ENCODE measurements at places on chromosomes 7 and 10.

GRCh38 chr7:112946350-112946749 is 140.3 kb downstream of the GPR85 start:
- DNase-seq = no peak

- DNase-seq = no peak
Observed at GRCh38 chr10:99656199-99657064, 2.9 kb upstream of the ENTPD7 start.

DNA sequence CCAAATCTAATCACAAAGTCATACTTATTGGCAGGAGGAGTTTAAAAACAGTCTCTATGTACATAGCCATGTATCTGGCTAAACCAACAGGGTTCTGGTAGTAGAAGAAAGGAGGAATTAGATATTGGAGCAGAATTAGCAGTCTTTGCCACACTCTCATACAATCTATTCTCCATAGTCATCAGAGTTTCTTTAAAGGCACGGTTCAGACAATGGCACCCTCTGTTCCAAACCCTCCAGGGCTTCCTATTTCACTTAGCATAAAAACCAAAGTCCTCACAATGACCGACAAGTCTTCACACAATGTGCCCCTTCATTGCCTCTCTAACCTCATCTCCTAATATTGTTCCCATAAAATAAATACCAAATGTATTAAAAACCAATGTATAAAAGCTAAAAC is 12.7 kb downstream of the ZNF438 start:
- no peak for DNase-seq

GRCh38 chr7:87380905-87381304 is 35.4 kb downstream of the CROT start:
- no peak for DNase-seq

- DNase-seq = no peak
Observed at GRCh38 chr7:70436790-70437350, 695.1 kb upstream of the GALNT17 start.

GRCh38 chr10:62473241-62473640 is 99.1 kb downstream of the ZNF365 start:
- DNase-seq = no peak

- no peak for DNase-seq
Observed at GRCh38 chr7:93719546-93719945, 145.0 kb upstream of the CALCR start.

- DNase-seq = no peak
Observed at GRCh38 chr7:50164559-50165170, 71.6 kb upstream of the ZPBP start.

DNA sequence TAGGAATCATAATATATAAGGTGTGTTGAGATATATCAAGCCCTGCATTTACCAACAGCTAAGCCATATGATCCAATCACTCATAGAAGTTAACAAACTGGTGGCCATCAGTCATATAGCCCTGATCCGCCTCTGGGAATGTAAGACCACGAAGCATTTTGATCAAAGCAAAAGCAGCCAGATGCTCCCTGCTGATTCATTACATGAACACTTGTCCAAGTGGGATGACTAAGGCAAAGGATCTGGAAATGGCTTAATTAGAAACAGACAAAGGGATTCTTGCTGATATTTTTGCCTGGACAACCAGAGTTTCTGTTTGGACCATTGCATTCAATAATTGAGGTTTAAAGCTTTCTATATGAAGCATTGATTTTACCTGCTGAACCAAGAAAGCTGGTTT is 535.5 kb downstream of the GPAM start:
- DNase-seq = no peak

GRCh38 chr7:4245135-4245865 is 436.8 kb upstream of the FOXK1 start:
- DNase-seq = no peak

- no peak for DNase-seq
Observed at GRCh38 chr7:155469-155900, 36.9 kb upstream of the FAM20C start.

DNA sequence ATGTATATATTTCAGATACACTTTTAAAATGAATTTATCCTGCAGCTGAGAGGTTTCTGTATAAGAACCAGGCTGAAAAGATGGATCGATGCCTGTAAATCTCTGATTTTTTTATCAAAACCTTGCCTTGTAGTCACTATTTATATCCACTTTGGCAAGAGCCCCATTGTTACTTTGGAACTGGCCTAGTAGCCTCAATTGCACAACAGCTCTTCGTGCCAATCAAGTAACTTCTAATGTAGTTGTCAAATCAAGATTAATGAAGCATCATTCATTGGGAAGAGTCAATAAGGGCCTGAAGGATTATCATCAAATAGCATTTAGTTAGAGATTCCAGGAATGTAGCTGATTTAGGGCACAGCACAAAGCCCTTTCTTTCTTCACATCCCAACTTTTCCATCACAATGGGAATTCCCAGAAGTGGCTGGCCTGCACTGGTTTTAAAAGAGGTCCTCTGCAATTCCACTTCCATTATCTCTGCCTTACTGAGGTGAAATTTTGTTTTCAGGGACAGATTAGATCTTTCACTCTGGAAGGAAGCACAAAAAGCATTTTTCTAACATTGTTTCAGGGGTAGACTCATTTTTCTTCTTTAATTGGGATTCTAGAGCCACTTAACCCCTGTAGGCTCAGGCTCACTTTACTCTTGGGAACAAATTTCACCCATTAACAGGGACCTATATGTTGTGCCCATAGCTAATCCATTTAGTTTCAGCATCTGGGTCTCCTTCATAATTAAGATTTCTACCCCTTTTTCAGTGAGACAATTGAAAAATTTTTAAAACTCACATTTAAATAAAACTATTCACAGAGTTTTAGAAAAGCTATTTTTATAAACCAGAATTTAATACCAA is 97.8 kb downstream of the CALCR start:
- DNase-seq = no peak

DNA sequence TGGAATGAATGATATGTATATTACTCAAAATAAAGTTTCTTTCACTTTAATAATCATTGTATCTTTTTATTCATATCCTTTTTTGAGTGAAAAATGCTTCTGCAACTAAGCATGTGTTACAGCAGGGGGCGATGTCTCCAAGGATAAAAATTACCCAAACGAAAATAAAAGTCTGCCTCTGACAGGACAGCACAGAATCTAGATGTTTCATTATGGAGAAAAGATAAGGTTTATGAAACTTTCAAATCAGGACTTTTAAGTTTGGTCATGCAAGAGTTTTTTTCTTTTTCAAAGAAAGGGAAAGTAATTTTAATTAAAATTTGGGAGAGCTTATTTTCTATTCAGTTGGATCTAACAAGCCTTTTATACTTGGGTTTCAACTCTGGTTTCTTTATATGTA is 48.4 kb downstream of the TES start:
- DNase-seq = no peak

DNA sequence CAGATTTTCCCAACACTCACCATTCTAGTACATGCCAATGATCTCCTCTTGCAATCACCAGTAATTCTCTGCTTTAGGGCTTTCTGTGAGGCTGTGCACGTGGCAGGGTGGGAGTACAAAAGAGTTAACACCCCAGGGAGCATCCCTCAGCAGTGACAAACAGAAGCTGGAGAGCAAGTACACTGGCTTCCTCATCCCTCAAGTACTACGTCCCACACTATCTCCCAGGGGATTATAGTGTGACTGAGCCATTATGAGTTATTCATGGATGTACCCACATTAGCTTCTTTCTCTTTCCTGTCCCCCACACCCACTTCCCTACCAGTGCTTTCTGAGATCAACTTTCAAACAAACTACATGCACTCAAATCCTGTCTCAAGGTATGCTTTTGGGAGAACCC is 1216.5 kb upstream of the AUTS2 start:
- DNase-seq = no peak

- no peak for DNase-seq
Observed at GRCh38 chr7:116211913-116212596, 1.7 kb downstream of the TES start.

GRCh38 chr7:149783386-149784250 is 10.2 kb upstream of the ZNF467 start:
- no peak for DNase-seq

- DNase-seq = no peak
Observed at GRCh38 chr10:48811917-48812316, 127.2 kb downstream of the WDFY4 start.

GRCh38 chr10:14519785-14520184 is 189.1 kb upstream of the FRMD4A start:
- no peak for DNase-seq

DNA sequence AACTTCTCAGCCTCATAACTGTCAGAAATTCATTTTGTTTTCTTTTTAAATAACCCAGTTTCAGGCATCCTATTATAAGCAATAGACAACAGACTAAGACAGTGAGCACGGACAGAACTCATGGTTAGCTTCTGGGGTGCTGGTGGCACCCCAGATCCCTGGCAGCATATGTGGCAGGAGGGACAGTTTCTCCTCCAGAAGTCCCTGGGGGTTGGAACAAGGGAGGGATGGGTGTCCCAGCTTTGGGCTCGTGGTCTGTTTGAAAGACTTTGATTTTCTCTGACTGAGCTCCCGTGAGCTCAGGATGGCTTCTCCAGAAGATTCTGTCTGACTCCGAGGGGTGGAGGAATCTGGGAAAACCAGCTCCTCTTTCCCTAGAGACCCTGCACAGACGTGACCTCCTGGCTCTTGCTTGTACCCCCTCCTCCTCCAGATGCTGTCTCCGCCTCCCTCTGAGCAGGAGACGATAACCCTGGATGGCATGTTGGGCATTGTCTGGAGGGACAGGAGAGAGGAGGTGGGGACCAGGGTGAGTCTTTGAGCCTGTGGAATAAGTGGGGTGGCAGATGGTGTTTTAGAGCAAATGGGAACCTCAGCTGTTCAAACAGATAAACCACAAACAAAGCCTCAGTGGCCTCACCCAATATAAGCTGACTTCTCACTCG is 421.1 kb downstream of the GLRX3 start:
- no peak for DNase-seq

DNA sequence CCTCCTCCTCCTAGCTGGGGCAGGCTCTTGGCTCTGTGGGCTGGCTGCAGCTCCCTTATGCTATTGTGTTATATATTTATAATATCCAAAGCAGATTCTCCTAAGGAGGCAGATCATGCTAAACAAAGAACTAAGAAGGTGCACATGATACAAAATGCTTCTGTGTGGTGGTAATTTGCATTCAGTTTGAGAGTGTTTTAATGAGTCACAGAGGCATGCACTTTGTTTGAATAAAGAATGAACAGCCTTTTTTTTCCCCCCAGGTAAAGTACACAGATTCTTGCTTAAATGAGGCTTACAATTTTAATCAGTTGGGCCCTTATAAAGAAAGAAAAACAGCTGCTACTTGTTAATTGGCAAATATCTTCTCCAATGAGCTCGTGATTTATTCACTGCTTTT is 95.0 kb downstream of the FANK1 start:
- no peak for DNase-seq

GRCh38 chr10:123991611-123992570 is 100.3 kb upstream of the CPXM2 start:
- no peak for DNase-seq

GRCh38 chr7:54543051-54543488 is 895 bp downstream of the VSTM2A start:
- no peak for DNase-seq

GRCh38 chr7:134692344-134692705 is 45.7 kb downstream of the BPGM start:
- no peak for DNase-seq

GRCh38 chr7:37930226-37930948 is 9.9 kb downstream of the EPDR1 start:
- no peak for DNase-seq

- DNase-seq = no peak
Observed at GRCh38 chr7:115477193-115477651, 553.3 kb downstream of the TFEC start.

GRCh38 chr7:128701062-128701785 is 29.1 kb downstream of the GARIN1A start:
- DNase-seq = no peak

GRCh38 chr10:6232225-6232807 is 29.6 kb downstream of the PFKFB3 start:
- DNase-seq = no peak

DNA sequence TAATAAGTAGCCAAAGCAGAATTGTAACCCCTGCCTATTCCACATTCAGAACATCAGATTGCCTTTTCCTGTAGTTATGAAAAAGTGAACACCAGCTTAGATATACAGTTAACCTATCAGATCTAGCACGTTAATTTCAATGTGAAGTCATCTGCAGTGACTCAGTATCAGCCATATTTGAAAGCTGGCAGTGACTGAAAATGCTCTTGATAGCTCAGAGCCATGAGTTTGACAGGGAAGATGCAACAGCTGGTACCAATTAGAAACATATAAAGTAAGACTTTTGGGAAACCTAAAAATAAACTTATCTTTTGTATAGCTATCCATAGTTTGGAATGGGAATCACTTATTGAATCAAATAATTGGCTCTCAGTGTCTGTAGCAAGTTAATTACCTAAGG is 284.1 kb upstream of the NPSR1 start:
- no peak for DNase-seq

GRCh38 chr7:157037635-157038034 is 27.2 kb upstream of the MNX1 start:
- no peak for DNase-seq

- DNase-seq = no peak
Observed at GRCh38 chr7:74400420-74401136, 53.1 kb upstream of the GTF2IRD1 start.

- DNase-seq = no peak
Observed at GRCh38 chr10:31871266-31872065, 57.2 kb downstream of the ARHGAP12 start.

DNA sequence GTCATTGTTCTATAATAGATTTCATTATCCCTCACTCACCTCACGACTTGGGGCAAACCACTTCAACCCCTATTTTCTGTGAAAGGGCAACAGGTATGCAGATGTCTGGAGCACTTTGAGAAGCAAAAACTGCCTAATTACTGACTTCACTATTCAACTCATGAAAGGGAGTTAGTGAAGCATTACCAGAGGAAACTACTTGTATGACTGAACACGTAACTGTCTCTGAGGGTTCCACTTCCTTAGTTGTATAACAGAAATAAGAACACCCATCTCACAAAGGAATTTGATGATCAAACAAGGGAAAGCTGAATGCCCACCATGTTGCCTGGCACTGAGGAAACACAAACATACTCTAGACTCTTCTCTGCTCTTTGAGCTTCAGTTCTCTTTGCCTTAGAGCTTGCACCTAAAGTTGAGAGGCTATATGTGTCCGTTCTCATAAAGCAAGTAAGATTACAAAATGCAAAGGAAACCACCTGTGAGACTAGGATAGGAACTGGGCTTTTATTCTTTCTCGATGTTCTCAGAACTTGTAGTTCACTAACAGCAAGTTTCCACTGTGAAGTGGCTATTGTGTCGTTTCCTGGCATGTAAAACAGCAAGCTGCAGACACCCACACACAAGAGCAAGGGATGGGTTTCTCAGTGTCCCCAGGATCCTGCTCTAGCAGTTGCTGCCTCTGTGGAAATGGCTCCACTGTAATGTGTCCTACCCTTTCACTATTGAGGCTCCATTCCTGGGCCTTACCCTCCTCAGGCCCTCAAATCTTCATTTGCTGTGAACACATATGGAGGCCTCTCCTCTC is 2.6 kb downstream of the TMEM243 start:
- peak; percentile 34 for DNase-seq

GRCh38 chr10:31618541-31619291 is 299.7 kb downstream of the ZEB1 start:
- no peak for DNase-seq

GRCh38 chr7:122248472-122248871 is 56.1 kb downstream of the FEZF1 start:
- DNase-seq = no peak

Data from activated CD4-positive, alpha-beta T cell treated with anti-CD3 and anti-CD28 coated beads, Interleukin-2, amount 50 U/mL, for 4 hours (primary cell).